Left kidney (tissue), 8 donors: ENCODE measurements at places on chromosomes 12 and 14.

DNA sequence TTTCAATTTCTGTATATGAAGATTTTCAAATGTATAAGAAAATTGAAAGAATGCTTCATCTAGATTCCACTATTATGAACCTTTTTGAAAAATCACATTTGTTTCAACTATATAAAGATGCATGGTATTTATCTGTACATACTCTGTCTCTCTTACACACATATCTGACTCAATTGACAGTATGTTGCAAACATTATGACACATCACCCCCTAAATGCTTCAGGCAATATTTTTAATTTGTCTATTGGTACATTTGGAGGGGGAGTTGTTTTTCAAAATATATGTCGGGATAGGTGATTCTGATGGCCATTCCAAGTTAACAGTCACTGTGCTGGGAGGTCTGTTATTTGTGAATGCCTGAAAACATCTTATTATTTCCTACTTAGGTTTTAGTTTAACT lies 14.4 kb downstream of the PCNX1 start:
- no peak for DNase-seq

DNA sequence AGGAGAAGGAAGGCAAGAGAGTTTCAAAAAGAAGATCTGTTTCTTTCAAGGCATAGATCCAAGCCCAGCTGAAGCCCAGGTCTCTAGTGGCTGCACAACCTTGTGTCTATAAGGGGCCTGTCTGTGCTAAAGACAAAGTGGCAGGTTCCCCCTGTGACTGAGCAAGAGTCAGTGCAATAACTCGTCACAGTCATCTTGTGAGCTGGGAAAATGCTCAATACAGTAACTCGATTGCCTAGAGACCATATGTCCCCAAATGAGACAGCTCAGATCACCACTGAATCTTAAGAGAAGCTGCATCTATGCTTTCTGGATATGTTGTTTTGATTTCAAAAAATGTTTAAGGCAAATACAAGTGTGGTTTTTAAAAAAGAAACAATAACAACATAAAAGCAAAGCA lies 24.2 kb downstream of the ST8SIA1 start:
- DNase-seq, result no peak

GRCh38 chr12:131555197-131555846 lies 155.6 kb upstream of the SFSWAP start:
- no peak for DNase-seq

GRCh38 chr12:91105807-91106206 lies 5.5 kb downstream of the LUM start:
- no peak for DNase-seq
